ELR (cell line): ENCODE measurements at places on chromosomes 5 and 9.

DNA sequence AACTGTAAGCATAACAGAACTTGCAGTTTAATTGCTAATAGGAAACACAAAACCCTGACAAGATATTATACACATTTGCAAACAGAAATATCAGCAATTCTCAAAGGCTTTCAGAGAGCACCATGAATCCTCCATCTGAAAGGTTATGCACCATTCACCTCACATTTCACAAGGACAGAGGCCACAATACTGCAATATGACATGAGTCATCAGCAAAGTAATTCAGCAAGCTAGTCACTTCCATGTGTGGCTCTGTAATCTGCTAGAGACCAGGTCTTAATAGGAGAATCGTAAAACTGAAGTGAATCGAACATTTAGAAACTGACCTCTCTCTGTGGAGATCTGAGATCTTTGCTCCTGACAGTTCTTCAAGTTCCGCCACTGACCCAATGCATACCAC, 28.3 kb downstream of the IARS1 start:
- DNase-seq: peak; percentile 81

DNA sequence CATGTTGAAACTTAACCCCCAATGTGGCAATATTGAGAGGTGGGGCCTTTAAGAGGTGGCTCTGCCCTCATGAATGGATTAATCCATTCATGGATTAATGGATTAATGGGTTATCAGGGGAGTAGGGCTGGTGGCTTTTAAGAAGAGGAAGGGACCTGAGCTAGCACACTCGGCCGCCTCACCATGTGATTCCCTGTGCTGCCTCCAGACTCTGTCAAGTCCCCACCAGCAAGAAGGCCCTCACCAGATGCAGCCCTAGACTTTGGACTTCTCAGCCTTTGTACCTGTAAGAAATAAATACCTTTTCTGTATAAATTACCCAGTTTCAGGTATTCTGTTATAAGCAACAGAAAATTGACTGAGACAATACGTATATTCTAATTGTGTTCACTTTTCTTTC, 272.2 kb upstream of the DMRT1 start:
- no peak for DNase-seq

GRCh38 chr5:177316005-177316404, 4.3 kb upstream of the MXD3 start:
- no peak for DNase-seq

DNA sequence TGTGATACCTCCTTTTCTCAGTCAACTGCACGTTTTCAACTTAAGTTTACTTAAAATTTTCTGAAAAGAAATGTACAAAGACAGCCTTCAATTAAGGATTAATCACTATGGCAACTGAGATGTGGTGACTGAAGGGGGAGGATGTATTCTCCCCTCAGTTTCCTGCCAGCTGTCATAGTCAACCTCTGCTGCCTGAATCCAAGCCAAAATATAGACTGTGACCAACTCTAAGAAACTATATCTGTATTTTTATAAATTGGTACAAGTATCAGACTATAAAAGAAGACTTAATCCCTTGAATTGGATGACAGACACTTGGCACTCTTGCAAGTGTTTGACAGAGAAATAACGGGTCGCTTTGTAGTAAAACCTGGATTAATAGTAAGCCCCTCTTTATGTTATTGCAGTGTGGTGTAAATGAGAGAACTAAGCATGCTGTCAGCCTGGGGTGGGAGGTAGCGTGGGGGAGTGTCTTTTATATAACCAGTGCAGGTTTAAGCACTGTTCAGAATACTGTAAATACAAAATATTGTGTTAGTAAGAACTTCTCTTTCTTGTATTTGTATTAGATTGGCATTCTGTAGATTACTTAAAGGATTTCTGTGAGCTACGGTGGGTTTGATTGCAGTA, 106.4 kb downstream of the ERCC6L2 start:
- no peak for DNase-seq

GRCh38 chr5:135458921-135459331, 6.8 kb upstream of the TIFAB start:
- DNase-seq: no peak
